ENCODE measurements at places on chromosomes 7 and 10.

DNA sequence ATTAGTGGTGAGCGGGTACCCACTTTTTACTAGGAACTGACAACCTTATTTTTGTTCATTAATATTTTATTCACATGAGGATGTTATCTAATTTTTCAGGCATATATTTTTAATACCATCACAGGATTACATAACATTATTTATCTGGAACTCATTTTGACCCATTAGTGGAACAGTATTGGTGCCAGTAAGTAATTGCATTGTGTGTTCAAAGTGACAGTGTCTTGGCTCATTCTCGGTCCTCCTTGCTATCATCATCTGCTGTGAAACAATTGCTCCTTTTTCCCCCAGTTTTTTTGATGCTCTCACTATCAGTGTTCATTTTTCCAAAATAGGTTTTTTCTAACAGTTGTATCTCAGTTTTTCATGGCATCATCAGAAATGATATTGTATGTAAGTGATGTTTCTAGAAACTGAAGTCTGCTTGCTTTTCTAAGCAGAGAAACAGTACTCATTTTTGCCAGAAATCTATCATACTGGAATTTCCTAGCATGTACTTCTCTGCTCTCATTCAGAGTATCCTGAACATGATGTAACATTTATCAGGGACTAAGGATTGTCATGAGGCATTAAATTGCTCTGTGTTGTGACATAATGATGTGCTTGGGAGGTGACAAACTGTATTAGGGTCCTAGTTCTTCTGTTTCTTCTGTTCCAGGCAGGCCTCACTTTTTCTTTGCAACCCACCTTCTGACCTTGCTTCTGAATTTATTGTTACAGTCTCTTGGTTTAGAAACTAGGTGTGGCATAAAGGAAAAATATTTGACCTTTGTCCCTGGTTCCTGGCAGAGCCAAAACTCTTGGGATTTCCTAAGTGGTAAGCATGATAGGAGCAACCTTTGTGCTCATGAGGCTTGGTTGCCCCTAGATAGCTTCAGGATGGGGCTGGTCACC lies 4.2 kb downstream of the NUB1 start:
- no peak for DNase-seq

DNA sequence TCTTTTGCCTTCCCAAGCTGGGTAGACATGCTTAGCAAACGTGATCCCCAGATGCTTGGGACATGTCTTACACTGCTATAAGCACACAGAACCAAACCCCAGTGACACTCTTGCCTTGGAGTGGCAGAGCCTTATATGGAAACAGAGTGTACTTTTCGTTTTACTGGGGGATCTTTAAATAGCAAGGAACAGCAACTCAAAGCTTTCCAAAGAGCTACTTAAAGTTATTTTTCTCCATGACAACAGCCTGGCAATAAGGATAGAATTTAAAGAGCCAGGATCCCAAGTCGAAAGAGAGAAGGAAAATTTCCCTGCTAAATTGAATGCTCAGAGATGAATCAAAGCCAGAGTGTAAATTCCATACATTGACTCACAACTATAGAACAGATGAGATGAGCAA lies 67.8 kb downstream of the ZNF365 start:
- DNase-seq: peak; percentile 50

DNA sequence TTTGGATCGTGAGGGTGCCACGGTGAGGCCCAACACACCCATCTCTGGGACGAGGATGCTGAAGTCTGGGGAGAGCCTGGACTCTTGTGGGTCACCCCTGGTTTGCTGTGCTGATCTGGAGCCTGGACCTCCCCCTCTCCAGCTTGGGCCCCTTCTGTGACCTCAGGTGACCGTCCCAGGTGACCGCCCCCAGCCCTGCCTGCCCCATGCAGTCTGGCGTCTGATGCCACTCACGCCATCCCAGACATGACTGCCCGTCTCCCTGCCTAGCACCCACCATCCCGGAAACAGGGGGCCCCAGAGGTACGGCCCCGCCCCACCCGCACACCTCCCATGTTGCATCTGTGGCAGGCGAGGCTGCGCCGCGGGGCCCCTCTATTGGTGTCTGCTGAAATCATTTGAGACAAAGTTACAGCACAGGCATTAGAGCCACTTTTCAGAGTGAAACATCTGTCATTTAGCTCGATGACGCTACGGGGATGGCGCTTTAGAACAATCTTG lies 21.1 kb downstream of the UNCX start:
- no peak for DNase-seq

- no peak for DNase-seq
Measured at GRCh38 chr10:118358327-118358726, 16.2 kb upstream of the FAM204A start.

GRCh38 chr7:68073701-68074100 lies 1077.1 kb downstream of the TYW1 start:
- DNase-seq: no peak

- DNase-seq: no peak
Measured at GRCh38 chr10:126454045-126454751, 65.9 kb upstream of the ADAM12 start.

GRCh38 chr10:49260644-49261296 lies 38.2 kb upstream of the C10orf71 start:
- no peak for DNase-seq

GRCh38 chr10:48946891-48947500 lies 7.4 kb upstream of the LRRC18 start:
- no peak for DNase-seq

DNA sequence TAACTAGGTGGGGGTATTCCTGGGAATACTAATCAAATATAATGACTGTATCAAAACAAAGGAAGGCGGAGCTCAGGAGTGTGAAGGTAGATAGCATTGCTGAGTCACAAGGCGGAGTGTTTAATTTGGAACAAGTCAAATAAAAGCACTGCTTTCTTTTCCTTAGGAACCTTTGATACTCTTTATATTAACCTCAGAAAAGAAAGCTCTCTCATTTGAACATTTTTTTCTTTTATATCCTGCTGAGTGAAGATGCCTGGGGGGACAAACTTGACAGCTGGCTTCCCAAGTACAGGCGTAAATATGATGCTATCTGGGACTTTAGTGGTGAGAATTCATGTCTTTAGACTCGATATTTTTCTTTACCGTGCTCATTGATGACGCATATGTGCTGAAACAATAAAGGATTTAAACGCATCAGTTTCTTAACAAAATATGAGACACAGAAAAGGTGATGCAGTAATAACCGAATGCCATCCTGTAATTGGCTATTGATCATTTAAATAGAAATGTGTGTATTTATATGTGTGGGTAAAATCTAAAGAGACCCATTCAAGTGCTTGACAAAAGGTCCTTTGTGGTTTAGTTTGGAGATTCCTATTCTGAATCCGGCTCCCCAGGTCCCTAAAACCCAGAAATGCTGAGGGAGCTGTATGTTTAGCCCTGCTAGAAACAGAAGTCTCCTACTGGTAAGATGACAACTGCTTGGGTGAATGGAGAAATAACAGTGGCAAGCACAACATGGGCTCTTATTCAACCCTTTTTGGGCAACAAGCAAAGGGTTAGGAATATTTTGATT lies 102.7 kb downstream of the PRTFDC1 start:
- no peak for DNase-seq

GRCh38 chr10:125132344-125132743 lies 28.0 kb downstream of the CTBP2 start:
- no peak for DNase-seq

- DNase-seq: no peak
Measured at GRCh38 chr10:35743851-35744250, 101.8 kb upstream of the FZD8 start.

DNA sequence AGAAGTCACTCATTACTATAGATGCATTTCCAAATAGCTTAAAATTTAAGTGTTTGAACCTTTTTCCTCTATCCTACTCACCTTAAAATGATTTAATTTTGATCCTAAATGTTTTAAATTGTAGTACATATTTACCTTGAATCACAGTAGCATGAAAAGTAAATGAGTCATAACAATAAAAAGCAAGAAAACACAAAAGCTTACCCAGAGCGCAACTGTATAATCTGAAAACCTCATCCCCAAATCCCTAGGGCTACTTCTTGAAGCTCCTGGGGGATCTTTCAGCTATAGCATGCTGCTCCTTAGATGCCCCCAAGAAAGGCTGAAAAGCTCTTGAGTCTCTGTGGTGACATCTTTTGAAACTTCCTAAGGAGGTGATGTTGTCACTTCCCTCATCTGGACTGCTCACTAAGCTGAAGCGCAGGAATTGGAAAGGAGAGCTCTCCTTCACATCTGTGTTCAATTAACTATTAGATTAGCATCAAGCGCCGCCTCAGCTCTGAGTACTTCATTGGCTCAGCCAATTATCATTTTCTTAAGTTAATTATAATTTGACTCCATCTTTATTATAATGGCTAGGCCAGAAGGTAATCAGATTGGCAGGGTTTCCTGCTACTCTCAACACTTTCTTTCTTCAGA lies 60.2 kb downstream of the SEMA3E start:
- DNase-seq: peak; percentile 33

DNA sequence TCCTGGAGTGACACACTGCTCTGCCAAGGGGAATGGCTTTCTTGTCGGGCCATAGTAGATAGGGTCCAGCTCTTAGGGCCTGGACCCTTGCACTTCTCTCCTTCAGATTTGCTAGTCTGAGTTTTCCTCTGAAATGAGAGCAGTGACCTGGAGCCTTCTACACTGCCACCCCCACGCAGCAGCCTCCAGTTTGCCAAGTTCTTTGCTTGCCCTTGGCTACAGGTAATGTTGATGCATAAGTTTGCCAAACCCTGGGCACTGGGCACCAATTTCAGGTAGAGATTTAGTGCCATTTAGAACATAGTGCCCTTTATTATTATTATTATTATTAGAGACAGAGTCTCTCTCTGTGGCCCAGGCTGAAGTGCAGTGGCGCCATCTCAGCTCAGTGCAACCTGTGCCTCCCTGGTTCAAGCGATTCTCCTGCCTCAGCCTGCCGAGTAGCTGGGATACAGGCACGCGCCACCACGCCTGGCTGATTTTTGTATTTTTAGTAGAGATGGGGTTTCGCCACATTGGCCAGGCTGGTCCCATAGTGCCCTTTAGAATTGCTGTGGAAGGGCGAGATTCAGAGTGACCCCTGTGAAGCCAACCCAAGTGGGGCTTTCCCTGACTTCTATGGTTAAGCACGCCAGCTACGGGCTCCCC lies 14.5 kb downstream of the EEPD1 start:
- DNase-seq: no peak

GRCh38 chr10:62806251-62806650 lies 1.7 kb downstream of the ADO start:
- DNase-seq: peak; percentile 46

DNA sequence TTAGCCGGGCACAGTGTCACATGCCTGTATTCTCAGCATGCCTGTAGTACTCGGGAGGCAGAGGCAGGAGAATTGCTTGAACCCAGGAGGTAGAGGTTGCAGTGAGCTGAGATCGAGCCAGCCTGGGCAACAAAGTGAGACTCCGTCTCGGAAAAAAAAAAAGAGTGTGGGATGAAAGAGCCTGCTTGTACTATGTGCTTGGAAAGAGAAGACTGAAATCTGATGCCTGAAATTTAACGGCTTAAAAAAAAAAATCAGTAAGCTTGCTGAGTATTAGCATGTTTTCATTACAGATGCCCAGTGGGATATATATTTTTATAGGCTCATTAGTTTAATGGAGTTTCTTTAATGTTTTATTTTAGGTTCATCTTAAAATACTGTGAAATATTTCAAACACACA lies 4.2 kb downstream of the NT5C2 start:
- no peak for DNase-seq

DNA sequence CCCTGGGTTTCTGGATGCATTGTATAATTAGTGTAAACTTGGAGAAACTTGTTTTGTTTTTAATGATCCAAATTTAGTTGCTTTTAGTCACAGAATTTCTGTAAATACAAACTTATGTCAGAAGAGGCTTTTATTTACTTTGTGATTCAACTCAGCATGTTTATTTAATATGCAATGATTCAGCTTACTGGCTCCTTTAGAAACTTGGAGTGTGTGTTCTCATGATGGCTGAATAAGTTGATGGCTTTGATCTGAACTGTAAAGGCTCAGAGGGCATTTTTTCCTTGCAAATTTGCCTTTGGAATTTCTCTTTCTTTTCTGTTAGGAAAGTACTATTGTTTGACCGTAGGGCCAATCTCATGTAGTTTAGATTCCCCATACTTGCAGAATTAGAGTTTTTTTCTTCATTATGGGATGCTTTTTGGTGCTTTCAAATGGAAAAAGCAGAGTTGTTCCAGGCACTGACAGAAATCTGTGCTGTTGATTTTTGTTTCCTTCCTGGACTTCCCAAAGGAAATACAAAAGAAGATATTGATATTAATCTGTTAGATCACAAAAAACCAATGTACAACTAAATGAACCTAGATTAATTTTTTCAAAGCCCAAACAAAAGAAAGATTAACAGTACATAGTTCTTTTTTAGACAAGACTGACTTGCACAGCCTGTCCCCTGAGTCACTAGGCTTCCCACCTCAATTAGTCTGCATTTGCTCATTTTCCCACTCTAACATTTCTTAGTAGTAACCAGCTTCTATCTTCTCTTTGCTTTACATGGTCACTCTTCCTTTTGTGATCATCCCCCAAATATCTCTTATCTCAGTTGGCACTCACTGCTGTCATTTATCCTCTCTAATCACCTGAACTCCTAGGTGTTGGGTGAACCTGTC lies 96.8 kb upstream of the AGR3 start:
- peak; percentile 70 for DNase-seq

DNA sequence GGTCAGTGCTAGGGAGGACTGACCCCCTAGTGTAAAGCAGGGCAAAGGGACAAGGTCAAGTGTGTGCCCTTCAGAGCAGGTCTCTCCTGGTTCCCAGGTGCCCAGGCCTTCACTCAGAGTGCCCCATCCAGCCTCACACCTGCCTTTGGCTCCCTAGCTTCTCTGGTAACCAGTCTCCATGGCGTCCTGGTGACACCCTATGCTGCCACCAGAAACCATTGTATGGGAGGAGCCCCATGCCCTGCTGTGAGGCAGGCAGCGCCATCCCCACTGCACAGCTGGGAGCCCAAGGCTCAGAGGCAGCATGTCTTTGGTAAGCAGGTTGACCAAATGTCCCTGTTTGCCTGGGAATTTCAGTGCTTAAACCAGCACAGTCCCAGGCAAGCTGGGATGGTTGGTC lies 33.1 kb upstream of the HMX3 start:
- DNase-seq: no peak

DNA sequence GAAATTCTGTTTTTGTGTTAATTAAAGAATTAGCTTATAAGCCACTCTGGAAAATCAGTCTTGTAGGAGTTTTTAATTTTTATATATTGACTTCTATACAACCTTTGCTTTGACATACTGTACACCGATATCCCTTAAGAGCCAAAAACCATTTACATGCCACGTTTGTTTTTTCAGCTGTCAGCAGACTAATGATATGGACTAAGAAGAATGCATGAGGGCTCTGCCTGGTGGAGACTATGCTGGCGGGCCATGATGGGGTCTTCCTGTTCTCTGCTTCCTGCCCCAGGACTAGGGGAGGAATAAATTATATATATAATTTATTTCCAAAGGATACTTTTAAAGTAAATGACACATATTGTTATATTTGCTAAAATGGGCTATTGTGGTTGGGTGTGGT lies 96.3 kb downstream of the CDK14 start:
- peak; percentile 56 for DNase-seq

DNA sequence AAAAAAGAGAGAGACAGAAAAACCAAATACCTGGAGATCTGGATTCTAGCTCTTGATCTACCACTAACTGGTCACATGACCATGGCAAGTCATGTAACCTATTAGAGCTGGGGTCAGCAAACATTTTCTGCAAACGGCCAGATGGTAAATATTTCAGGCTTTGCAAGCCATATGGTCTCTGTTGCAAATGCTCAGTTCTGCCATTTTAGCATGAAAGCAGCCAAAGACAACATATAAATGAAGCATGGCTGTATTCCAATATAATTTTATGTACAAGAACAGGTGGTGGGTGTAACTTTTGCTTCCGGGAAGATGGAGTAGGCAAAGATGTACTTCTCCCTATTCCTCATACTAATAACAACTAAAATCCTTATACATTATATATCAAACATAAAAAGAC lies 6.7 kb downstream of the FRA10AC1 start:
- DNase-seq: no peak

- DNase-seq: peak; percentile 36
Measured at GRCh38 chr7:80552031-80552694, 40.3 kb upstream of the GNAT3 start.

Measured in fibroblast of skin of right biceps (primary cell).